Activated CD8-positive, alpha-beta memory T cell treated with anti-CD3 and anti-CD28 coated beads for 1 hour (primary cell): ENCODE measurements at places on chromosomes 5 and 9.

- no peak for DNase-seq
Measured at GRCh38 chr9:100724886-100725285, 147.0 kb downstream of the CAVIN4 start.

- DNase-seq: no peak
Measured at GRCh38 chr5:27472000-27472763, 433.8 kb upstream of the CDH9 start.

DNA sequence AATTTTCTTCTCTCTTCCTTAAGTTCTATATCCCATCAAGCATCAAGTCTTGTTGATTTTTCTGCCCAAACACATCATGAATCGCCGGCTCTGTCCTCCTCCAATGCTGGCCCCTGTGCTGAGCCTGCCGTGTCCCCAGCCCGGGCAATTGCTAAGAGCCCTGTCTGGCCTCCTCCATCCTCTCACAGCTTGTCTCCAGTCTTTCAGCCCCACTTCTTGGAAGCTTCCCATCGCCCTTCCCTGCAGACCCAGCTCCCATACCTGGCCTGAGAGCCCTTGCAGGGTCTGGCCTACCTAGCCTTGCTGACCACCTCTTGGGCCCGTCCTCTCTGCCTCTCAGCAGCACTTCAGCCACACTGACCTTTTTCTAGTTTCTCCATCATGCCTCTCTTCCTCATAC, 61.9 kb downstream of the COL15A1 start:
- DNase-seq: no peak

GRCh38 chr5:65065001-65065511, 296.3 kb downstream of the CWC27 start:
- no peak for DNase-seq

GRCh38 chr9:106616026-106616425, 246.9 kb upstream of the ZNF462 start:
- no peak for DNase-seq

- DNase-seq: no peak
Measured at GRCh38 chr9:116897201-116897600, 210.1 kb downstream of the TRIM32 start.

- DNase-seq: no peak
Measured at GRCh38 chr5:98433022-98433421, 340.4 kb upstream of the RGMB start.

GRCh38 chr5:28226407-28226806, 1188.0 kb upstream of the CDH9 start:
- no peak for DNase-seq

- no peak for DNase-seq
Measured at GRCh38 chr5:132203464-132203818, 24.2 kb downstream of the P4HA2 start.

- DNase-seq: no peak
Measured at GRCh38 chr5:1297243-1297642, 2.4 kb upstream of the TERT start.

DNA sequence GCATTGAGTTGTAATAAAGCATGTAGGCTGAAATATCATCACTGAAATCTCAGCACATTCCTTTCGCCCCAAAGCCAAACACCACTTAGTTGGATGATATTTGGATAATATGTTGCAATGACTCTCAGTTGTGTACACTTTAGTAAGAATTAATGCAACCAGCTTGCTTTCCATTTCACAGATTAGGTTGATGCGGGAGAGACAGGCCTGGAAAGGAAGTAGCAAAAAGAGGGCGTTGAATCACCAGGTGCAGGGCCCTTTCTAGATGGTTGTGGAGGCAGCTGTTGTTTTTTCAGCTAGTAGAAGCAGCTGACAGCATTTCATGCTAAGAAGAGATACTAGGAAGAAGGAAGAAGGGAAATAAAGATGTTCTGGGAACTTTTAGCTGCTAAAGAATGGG, 30.9 kb downstream of the DMRT3 start:
- DNase-seq: no peak

DNA sequence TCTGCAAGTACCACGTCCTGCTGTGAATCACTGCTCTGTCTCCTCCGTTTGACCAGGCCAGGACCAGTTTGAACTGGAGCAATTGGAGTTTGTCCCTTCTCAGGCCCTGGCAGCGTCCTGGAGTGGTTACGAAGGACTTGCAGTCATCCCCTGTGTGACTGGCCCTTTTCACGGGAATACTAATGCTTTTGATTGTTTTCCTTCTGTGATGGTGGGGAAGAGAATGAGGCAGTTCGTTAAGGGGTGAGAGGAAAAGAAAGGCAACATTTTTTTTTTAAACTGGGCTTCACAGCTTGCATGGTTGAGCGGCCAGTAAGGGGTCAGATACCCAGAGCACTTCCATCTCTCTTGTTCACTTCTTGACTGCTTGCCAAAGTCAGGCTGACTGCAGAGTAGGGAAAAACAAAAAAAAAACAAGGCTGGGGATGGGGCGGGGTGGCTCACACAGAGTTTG, 153.5 kb upstream of the STK32A start:
- DNase-seq: no peak

DNA sequence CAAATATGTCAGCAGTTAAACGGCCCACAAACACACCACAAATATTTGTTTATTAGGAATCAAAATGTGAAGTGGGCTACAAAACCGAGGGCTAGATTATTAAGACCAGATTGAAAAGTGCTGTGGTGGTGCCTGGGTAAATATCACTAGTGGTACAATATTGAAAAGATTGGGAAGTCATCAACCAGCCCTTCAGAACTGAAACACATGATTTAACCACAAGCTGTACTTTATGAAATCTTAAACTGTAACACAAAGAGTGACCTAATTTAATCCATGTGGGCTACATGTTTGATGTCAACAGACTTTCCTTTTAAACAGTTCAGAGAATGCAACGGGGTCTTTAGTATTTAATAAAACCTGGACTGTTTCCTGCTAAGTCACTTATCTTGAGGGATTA, 182.3 kb downstream of the SPATA31D1 start:
- DNase-seq: no peak

DNA sequence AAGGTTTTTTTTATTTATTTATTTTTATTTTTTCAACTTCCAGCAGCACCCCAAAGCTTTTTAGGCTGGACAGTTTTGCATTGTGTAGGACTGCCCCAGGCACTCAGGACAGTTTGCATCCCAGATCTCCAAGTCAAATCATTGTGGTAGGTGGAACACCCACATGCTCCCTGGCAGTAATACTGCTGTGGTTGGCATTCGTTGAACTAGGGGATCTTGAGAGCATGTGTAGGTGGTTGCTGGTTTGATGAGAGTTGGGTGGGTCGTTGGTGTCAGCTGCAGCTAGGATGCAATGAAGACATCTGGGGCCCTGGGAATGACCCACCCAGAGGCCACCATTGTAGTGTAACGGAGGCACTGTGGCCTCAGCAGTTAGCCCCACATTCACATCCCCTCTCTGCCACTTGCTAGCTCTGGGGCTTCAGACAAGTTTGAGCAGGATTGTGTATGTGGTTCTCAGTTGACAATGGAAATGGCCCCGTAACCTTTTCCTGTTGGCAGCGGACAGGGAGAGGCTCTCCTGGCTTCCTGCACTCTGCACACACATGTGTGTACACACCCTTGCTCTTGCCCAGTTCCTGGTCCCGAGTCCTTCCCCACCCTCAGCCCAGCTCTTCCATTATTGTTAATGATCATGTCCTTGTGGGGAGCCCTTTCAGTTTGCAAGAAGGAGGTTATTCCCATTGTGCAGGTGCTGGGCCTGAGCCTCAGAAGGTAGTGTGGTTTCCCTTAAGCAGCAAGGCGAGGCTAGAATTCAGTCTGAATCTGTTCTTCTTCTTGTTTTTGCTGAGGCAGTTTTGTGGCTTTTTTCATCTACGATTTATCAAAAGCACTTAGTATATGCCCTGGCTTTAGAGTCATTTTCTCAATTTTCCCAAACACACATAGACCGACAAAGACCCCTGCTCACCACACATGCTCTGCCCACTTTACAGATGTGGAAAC, 46.5 kb downstream of the PPARGC1B start:
- no peak for DNase-seq

- no peak for DNase-seq
Measured at GRCh38 chr9:129113645-129114304, 2.6 kb downstream of the PTPA start.

- no peak for DNase-seq
Measured at GRCh38 chr5:168944004-168944403, 356.9 kb downstream of the SLIT3 start.

DNA sequence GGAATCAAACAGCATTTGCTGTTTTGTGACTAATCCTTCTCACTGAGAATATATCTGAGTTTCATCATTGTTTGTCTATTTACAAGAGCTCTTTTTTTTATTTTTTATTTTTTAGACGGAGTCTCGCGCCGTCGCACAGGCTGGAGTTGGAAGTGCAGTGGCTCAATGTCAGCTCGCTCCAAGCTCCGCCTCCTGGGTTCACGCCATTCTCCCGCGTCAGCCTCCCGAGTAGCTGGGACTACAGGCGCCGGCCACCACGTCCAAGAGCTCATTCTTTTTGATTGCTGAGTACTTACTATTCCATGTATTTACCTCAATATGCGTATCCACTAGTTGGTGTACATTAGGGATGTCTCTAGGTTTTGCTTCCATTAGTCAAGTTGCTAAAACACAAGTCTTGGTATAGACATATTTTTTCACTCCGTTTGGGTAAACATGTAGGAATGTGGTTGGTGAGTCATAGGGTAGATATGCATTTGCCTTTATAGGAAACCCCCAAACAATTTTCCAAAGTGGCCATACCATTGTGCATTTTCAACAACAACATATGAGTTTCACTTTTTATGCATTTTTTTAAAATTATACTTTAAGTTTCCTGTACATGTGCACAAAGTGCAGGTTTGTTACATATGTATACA, 1005.0 kb upstream of the CDH10 start:
- no peak for DNase-seq

GRCh38 chr5:170737591-170737990, 45.9 kb upstream of the GABRP start:
- no peak for DNase-seq

DNA sequence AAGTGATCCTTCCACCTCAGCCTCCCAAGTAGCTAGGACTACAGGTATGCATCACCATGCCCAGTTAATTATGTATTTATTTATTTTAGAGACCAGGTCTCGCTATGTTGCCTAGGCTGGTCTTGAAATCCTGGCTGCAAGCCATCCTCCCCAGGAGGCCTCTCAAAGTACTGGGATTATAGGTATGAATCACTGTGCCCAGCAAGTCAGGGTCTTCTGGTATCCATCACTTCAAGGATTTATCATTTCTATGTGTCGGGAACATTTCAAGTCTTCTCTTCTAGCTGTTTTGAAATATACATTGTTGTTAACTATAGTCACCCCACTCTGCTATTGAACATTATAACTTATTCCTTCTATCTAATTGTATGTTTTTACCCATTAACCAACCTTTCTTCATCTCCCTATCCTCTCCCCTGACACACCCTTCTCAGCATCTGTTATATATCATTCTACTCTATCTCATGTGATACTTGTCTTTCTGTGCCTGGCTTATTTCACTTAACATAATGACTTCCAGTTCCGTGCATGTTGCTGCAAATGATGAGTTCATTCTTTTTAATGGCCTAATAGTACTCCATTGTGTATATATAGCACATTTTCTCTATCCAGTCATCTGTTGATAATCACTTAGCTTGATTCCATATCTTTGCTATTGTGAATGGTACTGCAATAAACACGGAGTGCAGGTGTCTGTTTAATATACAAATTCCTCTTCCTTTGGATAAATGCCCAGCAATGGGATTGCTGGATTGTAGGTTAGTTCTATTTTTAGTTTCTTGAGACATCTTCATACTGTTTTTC, 26.4 kb downstream of the UTP15 start:
- no peak for DNase-seq
